ENCODE measurements at places on chromosomes 16 and 17. TPM values are rescaled to one million over a fixed set of nuclear protein-coding genes. Genes with fewer than 3 reads are reported as not detected.

Gene SPN
- total RNA-seq, result 1.3 TPM

DNA sequence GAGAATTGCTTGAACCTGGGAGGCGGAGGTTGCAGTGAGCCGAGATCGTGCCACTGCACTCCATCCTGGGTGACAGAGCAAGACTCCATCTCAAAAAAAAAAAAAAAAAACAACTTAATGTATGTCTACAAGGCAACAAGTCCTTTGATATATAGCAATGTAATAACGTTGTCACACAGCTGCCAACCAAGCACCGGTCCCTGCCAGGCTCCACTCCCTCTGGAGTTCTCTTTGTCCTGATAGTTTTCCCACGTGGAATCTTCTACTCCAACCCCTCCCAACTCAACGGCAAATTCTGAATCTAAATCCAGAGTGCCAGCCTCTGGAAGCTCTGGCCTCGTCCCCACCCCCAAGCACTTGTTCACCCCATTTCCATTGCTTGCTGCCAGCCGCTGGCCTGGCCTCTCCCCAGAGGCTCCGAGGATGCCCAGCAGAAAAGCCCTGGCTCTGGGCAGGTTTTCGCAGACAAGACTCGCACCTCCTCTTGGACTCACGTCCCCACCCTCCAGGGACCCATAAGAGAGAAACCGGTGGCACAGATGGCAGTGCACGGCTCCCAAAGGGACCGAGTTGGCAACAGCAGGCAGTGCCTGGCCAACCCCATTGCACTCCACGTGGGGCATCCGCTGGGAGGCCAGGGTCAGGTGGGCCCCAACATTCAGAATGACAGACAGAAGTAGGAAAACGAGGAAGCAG lies 15.9 kb upstream of the CBX2 start:
- no peak for DNase-seq

Gene CLEC3A
- not detected for total RNA-seq

- no peak for DNase-seq
Observed at GRCh38 chr17:1834380-1835149, 4.8 kb downstream of the RPA1 start.

GRCh38 chr17:14436266-14436665 lies 135.4 kb downstream of the HS3ST3B1 start:
- DNase-seq, result no peak

Gene SETD1A
- total RNA-seq, result 7.4 TPM

Gene OR2C1
- 0.22 TPM for total RNA-seq

Data from left ventricle myocardium inferior (tissue), 1 donor.